Left ventricle myocardium inferior (tissue), 1 donor: ENCODE measurements at places on chromosomes 12 and 14.

DNA sequence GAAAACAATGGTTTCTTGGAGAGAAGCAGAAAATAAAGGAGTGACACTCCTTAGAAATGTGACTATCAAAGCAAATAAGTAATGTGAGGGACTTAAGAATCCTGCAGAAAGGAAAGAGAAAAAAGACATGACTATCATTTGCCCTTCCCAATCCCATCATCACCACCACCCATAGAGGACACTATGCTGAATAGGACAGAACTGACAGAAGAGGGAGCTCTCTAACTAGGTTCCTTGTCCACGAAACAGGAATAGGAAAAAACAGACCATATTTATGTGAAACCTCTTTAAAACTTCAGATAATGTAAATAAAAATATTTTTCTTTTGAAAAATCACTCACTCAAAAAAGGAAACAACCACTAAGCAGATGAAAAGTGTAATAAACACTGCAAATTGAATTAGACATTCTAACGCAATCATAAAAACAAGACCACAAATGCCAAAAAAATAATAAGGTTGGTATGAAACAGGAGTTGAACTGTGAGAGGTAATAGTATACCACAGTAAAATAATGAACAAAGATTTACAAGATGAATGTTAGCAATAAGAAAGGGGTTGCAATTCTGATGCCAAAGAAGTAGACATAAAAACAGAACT, 24.1 kb downstream of the KLRD1 start:
- DNase-seq = no peak

- no peak for DNase-seq
Observed at GRCh38 chr12:30286345-30286926, 409.2 kb downstream of the IPO8 start.

GRCh38 chr12:25266497-25266896, 15.8 kb upstream of the KRAS start:
- DNase-seq = no peak

- DNase-seq = no peak
Observed at GRCh38 chr14:92573761-92574498, 60.3 kb downstream of the RIN3 start.

- DNase-seq = no peak
Observed at GRCh38 chr12:53887881-53888280, 50.8 kb upstream of the HOXC13 start.

- no peak for DNase-seq
Observed at GRCh38 chr14:71319666-71320065, 412.4 kb downstream of the PCNX1 start.

DNA sequence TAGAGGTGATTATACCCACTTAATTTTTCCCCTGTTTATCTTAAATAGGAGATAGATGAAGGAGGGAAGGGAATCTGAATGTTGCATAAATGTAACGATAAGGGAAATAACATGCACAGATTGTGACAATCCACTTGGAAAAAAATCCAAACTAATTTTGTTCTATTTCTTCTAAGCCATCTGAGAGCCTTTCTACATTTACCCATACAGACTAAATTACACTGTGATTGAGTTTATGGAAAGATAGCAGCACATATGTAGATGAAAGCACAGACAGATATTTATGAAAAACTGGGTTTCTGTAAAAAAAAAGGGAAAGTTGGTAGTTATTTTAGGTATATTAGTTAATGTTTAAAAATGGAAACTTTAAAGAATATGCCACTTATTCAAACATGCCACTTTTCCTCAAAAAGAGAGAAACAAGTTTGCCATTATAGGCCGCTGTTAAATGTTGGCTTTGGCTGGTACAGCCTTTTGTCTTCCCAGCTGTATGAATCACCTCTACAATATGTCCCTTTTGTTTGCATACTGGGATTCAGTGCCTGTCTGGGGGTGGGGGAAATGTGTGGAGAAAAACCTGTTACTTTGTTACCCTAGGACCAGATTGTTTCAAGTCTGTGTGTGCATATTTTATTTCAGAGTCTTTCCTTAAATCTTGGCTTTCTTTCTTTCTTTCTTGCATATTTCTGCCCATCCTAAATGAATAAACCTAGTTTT, 470.2 kb upstream of the LMO3 start:
- no peak for DNase-seq

DNA sequence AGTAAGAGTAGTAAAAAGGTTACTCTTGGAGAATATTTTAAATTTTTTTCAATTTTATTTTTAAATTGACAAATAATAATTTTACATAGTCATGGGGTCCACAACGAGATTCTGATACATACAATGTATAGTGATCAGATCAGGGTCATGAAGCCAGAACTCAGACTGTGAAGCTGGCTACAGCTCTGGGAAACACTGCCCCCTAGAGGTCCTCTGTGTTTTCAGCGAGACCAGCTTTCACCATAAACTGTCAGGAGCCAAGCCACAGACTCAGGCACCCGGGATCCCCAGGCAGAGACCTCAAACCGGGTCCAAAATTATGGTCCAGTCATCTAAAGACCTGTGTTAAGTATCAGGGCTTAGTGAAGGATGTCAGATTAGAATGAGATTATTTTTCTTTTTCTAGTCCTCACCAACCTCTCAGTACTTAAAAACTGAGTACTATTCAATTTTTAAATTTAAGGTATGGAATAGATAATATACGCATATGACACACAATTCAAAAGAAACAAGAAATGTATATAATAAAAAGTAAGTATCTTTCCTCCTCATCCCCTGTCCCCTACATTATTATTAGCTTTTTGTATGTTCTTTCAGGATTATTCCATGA, 397.1 kb downstream of the MDGA2 start:
- no peak for DNase-seq

DNA sequence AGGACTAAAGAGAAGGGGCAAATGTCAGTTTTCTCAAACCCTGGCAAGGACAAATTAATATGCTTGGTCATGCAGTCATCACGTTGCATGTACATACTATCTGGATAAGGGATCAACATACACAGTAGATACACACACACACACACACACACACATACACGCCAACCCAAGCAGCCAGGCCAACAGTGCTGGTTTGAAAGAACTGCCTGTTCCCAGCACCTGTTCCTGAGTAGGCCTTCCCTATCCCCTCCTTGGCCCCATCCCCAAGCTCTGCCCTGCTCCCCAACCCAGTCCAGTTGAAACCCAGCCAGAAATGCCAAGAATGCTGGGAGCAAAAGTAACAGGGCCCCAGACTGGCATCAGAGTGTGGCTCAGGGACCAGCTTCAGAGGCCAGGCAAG, 4.4 kb downstream of the ITGA7 start:
- peak; percentile 57 for DNase-seq

DNA sequence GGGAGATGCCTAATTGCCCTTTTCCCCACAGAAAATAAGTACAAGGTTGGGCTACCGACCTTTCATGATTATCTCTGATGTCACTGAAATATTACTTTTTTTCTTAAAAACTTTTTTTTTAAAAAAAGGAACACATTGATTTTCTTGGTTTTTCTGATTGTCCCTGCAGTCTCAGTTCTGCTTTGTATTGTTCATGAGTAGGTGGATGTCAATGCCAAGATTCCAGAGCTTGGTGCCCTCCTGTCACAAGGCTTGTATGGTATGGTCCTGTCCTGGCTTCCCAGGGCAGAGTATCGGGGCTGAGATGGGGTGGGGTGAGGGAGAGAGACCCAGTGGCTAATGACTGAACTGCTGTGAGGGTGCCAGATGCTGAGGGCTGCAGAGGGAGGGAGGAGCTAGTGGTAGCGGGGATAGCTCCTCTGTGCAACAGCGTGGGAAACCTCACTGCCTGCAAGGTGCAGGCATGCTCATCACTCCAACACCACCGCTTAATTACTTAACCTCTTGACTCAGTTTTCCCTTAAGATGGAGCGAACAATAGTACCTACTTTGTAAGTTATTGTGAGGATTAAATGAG, 4.4 kb upstream of the CTDSP2 start:
- no peak for DNase-seq

GRCh38 chr12:121217761-121218160, 7.8 kb downstream of the P2RX4 start:
- DNase-seq = no peak

DNA sequence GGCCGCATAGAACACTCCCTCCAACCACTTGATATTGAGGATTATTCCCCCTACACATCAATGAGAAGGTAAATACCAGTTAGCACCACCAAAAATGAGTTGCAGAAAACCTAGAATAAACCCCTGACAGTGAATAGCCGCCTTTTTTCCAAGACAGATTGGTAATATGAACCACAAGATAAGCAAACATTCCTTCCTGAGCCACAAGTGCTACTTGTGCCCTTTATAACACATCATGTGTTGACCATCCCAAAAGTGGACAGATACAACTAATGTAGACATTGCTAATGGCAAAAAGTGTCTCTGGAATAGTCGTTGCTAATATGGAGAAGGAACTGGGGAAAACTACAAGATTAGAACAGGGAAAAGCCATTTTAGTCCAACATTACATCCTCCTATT, 17.2 kb downstream of the NOXRED1 start:
- DNase-seq = no peak

- DNase-seq = no peak
Observed at GRCh38 chr14:95025218-95025617, 132.1 kb downstream of the DICER1 start.

DNA sequence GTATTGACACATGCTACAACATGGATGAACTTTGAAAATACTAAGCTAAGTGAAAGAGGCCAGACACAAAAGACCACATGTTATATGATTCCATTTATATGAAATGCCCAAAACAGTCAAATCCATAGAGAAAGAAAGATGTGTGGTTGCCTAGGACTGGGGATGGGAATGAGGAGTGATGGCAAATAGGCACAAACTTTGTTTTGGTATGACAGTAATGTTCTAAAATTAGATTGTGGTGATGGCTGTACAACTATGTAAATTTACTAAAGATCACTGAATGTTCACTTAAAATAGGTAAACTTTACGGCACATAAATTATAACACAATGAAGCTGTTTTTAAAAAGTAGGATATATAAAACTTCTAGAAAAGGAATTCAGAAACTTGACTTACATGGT, 41.7 kb downstream of the PPP1R13B start:
- no peak for DNase-seq

DNA sequence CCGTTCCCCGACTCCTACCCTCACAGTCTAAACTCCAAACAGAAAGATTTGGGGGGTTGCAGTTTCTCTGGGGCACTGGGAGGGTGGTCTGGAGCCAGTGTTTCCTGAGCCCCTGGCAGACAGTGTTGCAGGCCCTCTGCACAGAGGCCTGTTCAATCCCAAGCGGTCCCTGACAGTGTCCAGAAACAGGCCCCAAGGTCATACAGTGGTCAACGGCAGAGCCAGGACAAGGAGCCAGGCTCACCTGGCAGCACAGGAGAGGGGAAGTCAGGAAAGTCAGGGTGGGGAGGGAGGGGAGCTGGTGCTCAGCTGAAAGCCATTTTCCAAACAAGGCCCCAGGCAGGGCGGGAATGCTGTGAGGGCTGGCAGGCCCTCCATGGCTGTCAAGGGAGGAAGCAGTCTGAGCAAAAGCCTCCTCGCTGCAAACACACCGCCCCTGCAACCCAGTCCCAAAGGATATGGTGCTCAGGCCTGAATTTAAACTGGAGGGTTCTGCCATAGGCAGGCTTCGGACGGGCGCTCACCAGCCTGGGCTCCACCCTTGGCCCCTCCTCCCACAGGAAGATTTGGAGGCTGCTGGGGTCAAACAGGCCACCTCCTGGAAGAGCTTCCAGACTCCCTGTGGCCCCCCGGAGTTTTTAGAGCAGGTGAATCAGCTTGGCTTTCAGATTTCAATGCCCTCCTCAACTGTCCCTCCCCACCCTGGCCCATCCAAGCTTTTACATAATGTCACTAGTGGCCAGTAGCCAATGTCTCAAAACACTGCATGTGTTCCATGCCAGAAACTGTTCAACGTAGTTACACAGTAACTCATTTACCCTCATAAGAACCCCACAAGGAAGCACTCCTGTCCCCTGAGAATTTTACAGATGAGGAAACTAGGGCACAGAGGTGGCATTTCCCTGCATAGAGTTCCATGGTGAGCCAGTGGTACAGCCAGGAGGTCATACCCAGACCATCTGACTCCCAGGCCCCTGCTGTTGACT, 41.5 kb downstream of the CHGA start:
- DNase-seq = peak; percentile 20

DNA sequence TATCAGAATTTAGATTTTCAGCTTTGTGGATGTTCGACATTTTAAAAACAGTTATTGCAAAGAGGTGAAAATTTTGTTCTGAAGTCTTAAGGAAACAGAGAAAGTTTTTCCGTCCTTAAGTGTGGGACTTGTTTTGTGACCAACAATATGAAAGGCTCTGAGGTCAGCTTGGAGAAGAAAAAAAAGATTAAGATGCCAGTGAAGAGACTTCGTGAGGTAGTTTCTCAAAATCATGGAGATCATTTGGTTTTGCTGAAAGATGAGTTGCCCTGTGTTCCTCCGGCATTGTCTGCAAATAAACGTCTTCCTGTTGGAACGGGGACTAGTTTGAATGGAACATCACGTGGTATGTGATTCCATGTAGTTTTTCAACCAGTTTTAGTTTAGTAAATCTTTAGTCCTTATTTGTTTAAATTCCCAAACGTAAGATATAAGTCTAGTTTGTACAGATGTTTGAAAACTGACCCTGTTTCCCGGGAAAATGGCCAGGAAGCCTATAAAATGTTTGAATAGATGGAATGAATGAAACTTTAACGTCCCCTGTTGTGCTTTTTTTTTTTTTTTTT, 682 bp downstream of the KIAA0586 start:
- DNase-seq = no peak

DNA sequence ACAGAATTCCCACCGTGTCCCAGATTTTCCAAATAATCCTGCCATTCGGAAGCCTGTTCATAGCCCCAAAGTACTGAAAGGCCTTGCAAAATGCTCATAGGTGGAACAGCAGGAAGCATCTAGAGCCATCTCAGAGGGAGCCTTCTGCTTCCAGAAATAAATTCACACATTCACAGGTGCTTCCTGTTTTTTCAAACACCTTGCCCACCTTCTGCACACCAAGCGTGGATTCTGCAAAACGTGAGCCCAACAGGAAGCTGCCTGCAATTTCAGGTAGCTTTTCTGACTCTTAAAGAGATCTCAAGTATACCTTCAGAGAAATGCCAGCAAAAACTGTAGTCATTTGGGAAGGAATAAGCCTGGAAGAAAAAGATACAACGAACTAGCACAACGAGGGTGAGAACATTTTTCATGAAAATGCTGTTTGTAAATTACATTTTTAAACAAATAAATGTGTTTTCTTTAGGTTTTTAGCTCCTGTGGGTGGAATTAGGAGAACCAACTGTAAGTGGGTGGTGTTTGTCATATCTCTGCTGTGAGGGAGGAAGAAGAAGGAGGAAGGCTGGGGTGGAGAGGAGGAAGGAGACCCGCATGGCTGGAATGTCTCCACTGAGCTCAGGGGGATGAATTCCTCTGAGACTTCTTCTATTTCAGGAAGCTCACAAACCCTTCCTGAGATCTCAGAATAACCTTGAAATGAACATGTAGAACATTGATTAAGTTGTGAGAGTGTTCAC, at the start of gene IFNG-AS1:
TSS of gene IFNG-AS1 (plus strand) at position 264 of the 737 bp plus-strand sequence.
- DNase-seq = no peak

GRCh38 chr12:104578453-104578852, 121.7 kb downstream of the CHST11 start:
- DNase-seq = no peak
